ENCODE measurements at places on chromosomes 7 and 10.

- no peak for DNase-seq
Measured at GRCh38 chr10:98141484-98142073, 7.1 kb downstream of the R3HCC1L start.

GRCh38 chr10:122419876-122420623, 34.4 kb upstream of the ARMS2 start:
- no peak for DNase-seq

- DNase-seq = no peak
Measured at GRCh38 chr10:79004311-79004710, 64.5 kb upstream of the ZMIZ1 start.

DNA sequence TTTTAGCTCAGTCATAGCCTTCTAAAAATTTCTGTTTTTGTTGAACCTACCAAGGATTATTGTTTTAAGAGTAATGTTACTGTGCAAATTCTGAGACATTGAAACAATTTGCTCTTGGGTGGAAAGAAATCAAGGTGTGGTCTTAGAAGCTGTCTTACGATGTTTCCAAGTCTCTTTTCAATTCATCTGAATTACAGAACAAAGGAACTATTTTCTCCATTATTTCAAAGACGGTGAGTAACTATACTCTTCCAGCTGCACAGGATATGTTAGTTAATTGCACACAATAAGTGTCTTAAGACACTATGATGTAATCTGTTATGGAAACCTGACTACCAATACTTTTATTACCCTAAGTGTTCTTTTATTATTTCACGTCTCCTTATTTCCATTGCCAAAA, 106.8 kb upstream of the POM121L12 start:
- no peak for DNase-seq

- DNase-seq = no peak
Measured at GRCh38 chr10:131959841-131960240, 21.9 kb downstream of the BNIP3 start.

- DNase-seq = no peak
Measured at GRCh38 chr10:21296575-21297355, 228.7 kb downstream of the SKIDA1 start.

- DNase-seq = no peak
Measured at GRCh38 chr10:73814896-73815718, 3.7 kb upstream of the NDST2 start.

- DNase-seq = no peak
Measured at GRCh38 chr10:104339469-104340110, 1.3 kb upstream of the ITPRIP start.

DNA sequence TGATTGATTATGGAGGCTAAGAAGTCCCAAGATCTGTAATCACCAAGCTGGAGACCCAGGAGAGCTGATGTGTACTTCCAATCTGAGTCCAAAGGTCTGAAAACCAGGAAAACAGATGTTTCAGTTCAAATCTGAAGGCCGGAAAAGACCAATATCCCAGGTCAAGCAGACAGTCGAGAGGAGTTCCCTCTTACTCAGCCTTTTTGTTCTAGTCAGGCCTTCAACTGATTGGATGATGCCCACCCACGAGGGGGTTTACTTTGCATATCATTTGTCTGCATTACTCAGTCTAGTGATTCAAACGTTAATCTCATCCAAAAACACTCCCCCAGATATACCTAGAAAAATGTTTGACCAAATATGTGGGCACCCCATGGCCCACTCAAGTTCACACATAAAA, 7.4 kb upstream of the ARID5B start:
- no peak for DNase-seq
